NCI-H345 (cell line): ENCODE measurements at places on chromosomes 12 and 14.

DNA sequence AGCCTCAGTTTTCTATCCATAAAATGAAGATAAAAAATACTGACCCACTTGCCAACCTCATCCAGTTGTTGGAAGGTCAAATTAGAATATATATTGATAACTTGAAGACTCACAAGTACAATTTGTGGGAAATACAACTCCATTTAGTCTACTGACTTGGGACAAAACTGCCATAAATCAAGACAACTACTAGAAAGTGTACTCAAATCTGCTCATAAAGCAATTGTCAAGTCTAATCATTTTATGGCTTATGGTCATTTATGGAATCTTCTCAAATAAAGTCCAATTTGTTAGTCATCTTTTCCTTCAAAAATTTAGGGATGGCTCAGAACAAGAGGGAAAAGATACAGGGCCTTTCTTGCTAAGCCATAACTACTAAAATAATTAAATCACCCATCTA is 7.0 kb downstream of the BTG1 start:
- no peak for DNase-seq

DNA sequence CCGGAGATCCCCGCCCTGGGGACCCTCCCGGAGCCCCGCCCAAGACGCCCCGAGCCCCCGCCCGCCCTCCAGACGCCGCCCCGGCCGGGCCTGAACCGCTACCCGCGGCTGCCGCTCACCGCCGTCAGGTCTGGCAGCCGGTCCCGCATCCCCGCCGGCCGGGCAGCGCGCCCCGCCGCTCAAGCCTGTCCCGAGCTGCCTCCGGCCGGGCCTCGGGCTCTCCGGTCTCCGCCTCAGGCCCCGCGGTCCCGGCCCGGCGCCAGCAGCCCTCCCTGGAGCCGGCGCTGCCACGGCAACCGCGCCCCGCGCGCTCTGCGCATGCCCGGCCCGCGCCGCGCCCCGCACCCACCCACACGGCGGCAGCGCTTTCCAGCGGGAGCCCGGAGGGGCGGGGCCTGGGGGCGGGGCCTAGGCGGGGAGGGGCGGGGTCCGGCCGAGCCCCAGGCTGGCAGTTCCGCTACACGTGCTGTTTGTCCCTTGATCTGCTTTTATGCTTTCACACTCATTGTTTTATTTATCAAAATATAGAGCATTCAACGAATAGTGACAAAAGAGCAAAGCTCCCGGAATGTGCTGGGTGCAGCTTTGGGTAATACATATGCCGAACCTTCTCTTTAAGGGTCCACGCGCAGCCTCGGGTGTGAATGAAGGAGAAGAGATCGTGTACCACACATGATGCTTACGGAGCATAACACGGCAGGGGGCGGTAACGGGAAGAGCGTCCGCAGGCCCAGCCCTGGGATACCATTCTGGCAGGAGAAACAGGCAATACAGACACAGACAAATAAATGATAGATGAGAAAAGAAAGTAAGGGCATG is at the start of gene STX2:
Gene STX2, minus strand, starts transcription at position 300 of the 819 bp plus-strand sequence. Its CDS starts 151 bp downstream, at position 149.
- DNase-seq: peak; percentile 81

DNA sequence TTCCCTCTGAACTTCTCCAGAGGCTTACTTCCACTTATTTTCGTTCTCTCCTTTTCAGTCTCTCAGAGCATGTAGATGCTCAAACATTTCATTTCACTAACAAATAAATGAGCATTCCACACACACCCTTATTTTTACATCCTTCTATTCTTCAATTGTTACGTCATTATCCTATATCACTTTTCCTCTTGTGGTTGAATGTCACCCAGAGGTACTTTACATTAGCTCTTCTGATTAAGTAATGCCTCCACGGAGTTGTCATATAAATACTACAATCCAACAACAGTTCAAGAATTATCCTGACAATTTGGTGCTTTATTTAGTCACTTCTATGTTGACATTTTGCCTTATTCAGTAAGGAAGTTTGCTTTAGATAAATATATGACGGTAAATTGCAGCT is 18.4 kb downstream of the FAR2 start:
- no peak for DNase-seq

DNA sequence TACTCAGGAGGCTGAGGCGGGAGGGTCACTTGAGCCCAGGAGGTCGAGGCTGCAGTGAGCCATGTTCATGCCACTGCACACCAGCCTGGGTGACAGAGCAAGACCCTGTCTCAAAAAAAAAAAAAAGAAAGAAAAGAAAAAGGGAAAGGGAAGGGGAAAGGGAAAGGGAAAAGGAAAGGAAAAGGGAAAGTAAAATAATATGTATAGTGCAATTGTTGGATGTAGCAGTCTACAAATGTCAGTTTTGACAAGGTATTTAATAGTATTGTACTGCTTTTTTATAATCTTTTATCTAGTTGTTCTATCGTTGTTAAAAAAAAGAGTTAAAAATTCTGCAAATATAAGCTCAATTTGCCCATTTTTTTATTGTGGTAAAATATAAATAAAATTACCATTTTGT is 67.3 kb downstream of the SLC2A13 start:
- DNase-seq: no peak

GRCh38 chr12:14845350-14845750 is 2.0 kb upstream of the ART4 start:
- DNase-seq: peak; percentile 61

- no peak for DNase-seq
Measured at GRCh38 chr14:21414137-21414631, 30.4 kb upstream of the SUPT16H start.

GRCh38 chr14:69606258-69607184 is 4.9 kb upstream of the SUSD6 start:
- DNase-seq: no peak

- peak; percentile 85 for DNase-seq
Measured at GRCh38 chr12:116708826-116709756, 28.8 kb downstream of the SPRING1 start.

GRCh38 chr12:65881965-65882413 is 57.7 kb downstream of the HMGA2 start:
- no peak for DNase-seq

- no peak for DNase-seq
Measured at GRCh38 chr14:86521843-86522242, 991.9 kb downstream of the FLRT2 start.

- no peak for DNase-seq
Measured at GRCh38 chr14:55662752-55663151, 82.7 kb downstream of the KTN1 start.

- no peak for DNase-seq
Measured at GRCh38 chr12:126369487-126370463, 1304.5 kb downstream of the AACS start.

GRCh38 chr12:79397609-79398008 is 293.2 kb downstream of the PAWR start:
- no peak for DNase-seq
